ENCODE measurements at places on chromosomes 11 and 22.

- no peak for DNase-seq
Observed at GRCh38 chr11:67456068-67456705, 1.0 kb downstream of the CABP4 start.

DNA sequence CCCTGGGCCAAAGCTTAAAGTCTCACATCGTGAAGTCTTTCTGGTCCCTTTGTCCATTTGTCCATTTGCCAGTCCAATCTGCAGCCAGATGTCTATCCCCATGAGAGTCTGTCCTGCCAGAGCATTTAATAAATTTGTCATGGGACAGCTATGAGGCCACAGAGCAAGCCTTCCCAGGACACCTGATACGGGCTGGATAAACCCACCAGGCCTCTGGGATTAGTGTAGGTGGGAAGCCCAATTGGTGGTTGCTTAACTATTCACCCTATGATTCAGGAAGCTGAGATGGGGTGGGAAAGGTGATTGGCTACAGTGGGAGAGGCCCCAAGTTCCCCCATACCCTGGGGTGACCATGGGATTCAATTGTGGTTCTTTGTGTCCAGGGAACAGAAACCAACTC is 39.9 kb downstream of the MYEOV start:
- DNase-seq, result no peak

- no peak for DNase-seq
Observed at GRCh38 chr11:61110255-61111049, 8.2 kb downstream of the CD5 start.

DNA sequence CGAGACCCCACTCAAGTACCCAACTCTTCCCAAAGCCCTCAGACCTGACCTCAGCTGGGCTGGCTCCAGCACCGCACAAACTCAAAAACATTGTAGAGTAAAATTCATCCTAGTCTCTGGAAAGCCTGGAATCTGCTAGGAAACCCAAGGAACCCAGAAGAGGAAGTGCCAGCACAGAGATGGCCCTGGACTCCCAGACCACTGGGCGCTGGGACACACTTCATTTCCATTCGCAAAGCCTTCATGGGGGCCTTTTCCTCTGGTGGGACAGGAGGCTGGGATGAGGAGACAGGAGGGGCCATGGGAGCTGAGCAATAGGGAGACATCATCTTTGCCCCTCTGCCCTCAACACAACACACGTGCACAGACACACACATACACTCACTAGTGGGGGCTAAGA is 30.8 kb downstream of the ARRB1 start:
- no peak for DNase-seq

GRCh38 chr11:16402654-16403447 is 46.5 kb upstream of the SOX6 start:
- no peak for DNase-seq

- DNase-seq, result no peak
Observed at GRCh38 chr11:122045181-122045586, 70.8 kb downstream of the BLID start.

- no peak for DNase-seq
Observed at GRCh38 chr11:36363361-36364268, 67.5 kb downstream of the PRR5L start.

GRCh38 chr11:32312865-32313403 is 122.4 kb downstream of the WT1 start:
- peak; percentile 51 for DNase-seq

DNA sequence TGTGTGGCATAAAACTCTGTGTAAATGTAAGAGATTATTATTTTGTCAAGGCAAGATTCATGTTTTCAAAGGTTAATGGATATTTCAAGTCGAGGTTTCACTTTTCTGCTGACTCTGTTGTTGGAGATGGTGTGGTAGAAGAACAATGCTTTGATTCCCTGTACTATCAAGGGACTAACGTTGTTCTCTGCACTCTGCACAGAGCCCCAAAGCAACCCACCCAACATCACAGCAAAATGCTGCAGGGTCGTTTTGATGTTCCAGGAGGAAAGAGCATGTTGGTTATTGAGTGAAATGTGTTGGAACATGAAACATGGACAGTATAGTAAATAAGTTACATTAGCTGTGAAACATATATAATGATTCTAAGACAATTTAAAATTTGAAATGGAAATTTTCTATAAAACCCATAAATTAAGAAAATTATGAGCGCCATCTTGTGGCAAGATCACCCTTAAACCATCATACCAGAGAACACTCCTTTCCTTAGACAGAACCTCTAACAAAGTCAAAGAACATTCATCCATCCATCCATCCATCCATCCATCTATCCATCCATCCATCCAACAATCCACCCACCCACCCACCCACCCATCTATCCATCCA is 164.4 kb upstream of the ZBED5 start:
- peak; percentile 24 for DNase-seq

DNA sequence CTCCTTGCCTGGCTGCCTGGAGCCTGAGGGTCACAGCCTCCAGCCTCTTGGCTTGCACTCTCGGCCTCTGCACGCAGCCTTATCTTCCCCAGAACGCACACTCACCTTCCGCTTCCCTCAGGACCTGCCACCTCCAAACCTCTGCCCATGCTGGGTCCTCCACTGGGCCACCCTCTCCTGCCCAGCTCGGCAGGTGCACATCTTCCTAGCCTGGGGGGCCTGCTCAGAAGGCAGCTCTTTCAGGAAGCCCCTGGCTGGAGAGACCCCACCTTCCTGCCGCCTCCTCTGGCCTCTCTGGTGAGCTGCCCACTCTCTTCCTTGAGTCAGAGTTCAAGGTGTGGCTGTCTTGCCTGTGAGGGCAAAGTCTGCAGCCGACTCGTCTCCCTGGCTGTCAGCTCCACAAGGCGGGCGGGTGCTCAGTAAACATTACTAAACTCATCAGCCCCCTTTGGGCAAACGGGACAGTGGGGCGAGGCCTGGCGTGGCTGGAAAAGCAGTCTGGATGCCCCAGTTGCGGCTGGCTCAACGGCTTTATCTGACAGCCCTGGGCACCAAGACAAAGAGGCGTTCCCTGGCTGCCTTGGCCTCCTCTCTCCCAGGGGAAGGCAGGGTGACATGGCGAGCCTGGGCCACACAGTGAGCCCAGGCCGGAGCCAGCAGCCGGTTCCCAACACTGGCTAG is 1.7 kb upstream of the LINC01488 start:
- no peak for DNase-seq

GRCh38 chr22:32080904-32081303 is 37.8 kb downstream of the SLC5A1 start:
- peak; percentile 61 for DNase-seq

- DNase-seq, result no peak
Observed at GRCh38 chr11:70498976-70499801, 100.9 kb downstream of the CTTN start.

- DNase-seq, result no peak
Observed at GRCh38 chr11:38510041-38510440, 1912.0 kb upstream of the RAG2 start.

DNA sequence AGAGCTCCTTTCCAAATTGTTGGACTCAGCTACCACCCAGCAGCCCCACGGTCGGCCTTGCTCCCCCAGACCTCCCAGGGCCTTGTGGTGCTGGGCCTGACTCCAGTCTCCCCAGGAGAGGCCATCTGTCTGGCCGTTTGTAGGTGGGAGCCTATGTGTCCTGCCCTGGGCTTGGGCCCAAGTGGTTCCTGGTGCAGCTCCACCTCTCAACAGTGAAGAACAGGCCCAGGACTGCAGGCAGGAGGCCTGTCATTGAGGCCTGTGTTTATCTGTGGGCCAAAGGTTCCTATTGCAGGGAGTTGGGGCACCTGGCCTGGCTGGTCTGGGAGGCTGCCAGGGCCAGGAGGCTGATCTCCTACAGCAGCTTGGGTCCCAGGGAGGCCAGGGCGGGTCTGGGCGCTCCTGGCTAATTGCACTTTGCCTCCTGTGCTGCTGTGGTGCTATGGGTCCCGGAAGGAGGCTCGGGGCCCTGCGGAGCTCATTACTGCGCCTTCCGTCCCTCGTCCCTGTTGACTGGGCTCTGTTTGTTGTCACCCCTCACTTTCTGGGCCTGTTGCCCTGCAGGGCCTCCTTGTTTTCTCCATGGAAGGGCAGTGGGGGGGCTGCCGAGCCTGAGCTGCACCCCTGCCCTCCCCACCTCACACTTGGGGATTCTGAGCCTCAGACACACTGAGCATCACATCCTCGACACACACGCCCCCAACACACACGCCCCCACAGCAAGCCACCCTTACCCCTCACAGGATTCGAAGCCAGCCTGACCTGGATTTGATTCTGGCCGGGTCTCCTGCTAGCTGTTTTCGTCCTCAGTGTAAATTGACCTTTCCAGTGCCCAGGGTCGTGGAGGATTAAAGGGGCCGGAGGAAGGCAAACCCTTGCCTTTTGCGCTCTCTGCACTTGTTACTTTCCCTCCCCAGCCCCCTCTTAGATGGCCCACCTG is 6.8 kb upstream of the OMP start:
- no peak for DNase-seq

DNA sequence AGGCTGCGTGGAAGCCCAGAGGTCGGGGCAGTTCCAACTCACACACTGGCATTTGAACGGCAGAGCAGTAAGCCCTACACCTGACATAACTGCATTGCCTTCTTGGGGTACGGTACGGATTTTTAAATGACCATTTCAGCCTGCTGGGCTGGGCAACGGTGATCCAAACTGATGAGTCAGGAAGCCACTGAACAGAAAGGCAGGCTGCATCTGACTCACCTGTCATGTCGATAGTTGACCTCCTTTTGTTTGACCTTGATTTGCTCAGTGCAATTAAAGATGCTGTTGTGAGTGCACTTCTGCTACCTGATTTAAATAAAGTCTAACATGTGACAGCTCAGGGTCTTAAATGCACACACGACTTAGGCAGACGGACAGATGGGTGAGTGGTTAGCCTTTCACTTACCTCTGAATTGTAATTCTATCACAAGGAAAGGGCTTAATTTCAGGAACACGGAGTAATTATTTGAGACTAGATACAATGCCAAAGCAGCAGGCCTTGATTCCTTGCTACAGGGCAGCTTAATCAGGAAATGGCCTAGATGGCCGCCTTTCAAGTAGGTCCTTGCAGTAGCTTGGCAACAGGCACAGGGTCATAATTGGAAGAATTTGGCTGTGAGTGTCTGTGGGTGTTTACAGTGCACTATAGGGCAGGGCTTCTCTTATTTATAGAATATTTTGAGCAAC is 52.2 kb downstream of the BMAL1 start:
- no peak for DNase-seq

DNA sequence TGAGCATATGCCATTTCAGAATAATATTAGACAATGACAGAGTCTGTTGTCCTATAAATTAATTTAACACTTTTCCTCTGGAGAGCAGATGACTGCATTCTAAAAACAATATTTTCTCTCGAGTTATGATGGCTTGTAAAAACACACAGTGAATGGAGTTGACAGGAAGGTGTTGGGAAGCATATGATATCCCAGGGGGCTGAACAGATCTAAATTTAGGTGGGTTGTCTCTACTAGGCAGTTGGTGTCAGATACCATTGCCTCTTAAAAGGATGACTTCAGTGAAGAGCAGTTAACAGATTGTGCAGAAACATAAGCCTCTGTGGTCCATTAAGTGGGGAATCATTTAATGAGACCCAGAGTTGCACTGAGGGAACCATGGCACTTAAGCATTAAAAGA is 30.7 kb downstream of the SVIP start:
- no peak for DNase-seq

DNA sequence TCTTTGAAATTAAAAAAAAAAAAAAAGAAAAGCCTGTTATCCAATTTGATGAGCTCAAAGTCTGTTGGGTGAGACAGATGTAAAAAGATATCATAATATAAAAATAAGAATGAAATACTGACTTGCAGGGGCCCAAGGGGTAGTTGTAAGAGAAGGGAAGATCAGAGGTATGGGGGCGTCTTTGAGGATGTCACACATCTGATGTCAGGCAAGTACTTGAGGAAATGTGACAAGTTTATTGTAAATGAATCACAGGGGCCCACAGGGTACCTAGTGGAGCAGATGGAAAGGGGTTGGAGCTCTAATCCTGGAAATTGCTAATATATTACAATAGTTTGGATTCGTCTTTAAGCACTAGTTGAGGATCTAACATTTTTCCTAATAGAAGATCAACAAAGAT is 131.6 kb downstream of the MAML2 start:
- DNase-seq, result no peak

DNA sequence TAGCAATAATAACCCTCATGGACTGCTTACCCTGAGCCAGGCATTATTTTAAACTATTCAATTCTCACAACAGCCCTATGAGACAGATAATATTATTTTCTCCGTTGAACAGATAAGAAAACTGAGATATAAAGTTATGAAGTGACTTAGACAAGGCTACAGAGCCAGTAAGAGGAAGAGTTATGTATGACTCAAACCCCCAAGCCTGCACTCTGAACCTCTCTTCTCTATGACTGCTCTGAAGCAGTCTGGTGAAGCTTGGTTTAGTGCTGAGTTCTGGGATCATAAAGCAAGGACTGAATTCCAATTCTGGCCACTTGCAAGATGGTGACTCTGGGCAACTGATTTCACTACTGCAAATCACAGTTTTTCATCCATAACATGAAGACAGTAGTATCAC is 34.5 kb downstream of the TNKS1BP1 start:
- DNase-seq, result no peak

DNA sequence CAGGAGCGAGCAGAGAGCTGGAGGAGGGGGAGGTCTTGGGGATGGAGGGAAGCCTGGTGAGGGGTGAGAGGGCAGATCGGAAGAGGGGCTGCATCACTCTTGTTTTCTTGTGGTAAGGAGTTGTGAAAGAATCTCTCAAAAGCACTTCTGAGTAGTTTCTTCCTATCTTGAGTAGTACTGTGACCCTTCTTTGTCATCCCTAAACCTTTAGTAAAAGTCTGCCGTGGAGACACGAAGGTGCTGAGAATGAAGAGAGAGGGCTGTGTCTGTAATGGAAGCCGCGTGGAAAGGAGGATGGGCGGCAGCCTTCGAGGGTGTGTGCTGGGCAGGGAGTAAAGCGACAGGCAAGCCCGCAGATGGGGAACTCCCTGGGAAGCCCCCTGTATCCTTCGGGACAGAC is 237.8 kb downstream of the TBC1D22A start:
- DNase-seq, result peak; percentile 23

DNA sequence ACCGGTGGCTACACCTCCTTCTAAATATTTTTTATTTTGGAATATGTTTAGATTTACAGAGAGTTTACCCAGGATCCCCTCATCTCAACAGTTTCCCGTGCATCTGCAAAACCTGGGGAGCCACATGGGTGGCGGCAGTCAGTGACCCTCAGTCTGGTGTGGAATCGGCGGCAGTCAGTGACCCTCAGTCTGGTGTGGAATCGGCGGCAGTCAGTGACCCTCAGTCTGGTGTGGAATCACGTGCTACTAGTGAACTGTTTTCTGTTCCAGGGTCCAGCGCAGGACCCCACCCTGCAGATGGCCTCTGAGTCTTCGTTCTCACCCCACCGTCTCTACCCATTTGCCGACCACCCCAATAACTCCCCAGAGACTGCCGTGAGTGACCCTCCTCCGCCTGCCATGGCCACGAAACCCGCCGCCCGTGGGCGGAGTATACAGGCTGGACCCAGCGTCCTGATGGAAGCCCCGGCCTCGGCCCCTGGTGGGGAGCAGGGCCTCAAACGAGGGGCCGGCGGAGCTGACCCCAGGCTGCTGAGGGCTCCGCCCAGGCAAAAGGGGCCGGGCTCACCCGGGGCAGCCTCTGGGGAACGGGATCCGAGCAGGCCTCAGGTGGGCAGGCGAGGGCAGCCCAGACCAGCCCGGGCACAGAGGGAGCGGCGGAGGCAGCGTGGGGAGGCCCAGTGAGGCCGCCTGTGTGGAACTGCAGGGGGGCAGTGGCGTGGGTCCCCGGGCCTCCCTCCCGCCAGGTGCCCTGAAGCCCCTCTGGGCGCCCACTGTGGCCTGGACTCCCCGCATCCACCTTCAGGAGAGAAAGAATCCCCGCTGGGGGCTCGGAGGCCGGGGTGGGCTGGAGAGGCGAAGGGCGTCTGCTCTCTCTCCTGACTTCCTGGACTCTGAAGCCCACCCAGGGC is 2.5 kb downstream of the IL17REL start:
- DNase-seq, result no peak
